ENCODE measurements at places on chromosomes 1 and 21.

GRCh38 chr1:198775606-198776005, 136.8 kb downstream of the PTPRC start:
- DNase-seq, result peak; percentile 73

DNA sequence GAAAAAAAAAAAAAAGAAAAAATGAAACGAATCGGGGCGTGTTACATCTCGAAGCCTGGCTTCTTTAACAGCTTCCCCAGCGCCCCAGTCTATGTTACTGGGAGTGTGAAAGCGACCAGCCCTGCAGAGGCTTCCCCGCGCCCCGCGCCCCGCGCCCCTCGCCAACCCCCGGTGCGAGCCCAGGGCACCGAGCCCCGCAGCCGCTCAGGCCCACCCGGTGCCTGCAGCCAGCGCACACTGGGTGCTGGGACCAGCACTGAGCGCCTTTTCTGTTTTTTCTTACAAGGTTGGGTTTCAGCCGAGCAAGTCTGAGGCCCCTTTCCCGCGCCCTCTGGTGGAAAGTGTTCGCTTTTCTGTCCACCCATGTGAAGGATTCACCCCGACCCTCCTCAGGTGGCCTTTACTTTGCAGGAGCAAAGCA, 42.1 kb upstream of the ZNF496 start:
- no peak for DNase-seq

- no peak for DNase-seq
Measured at GRCh38 chr1:94754570-94754969, 65.6 kb upstream of the SLC44A3 start.

GRCh38 chr1:41640756-41641474, 156.4 kb upstream of the EDN2 start:
- no peak for DNase-seq

DNA sequence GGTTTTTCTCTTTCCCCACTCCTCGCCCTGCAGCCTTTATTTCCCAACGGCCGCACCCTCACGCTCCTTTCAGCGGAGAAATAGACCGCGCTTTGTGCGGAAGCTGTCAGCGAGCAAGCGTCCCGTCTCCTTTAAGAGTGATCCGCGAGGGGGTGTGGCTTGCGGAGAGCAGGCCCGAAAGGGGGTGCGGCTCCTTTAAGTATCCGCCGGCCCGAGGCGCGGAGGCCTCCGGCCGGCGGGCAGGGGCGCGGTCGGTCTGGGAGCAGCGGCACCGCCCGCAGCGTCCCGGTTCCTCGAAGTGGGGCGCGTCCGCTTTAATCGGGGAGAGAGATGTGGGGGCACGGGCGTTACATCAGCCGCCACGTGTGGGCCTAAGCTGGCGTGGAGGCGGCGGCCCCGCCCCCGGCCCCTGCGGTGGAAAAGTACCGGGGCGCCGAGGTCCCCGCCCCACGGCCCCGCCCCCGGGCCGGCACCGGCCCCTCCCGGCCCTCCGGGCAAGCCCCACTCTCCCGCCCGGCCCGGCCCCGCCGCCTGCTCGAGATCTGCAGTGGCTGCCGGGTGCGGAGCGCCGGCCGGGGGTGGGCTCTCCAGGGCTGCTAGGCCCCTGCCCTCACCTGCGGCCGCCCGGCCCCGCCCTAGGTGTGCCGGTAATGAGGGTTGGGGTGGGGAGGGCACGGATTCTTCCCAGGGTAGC, 1.2 kb downstream of the SLC6A9 start:
- peak; percentile 79 for DNase-seq

DNA sequence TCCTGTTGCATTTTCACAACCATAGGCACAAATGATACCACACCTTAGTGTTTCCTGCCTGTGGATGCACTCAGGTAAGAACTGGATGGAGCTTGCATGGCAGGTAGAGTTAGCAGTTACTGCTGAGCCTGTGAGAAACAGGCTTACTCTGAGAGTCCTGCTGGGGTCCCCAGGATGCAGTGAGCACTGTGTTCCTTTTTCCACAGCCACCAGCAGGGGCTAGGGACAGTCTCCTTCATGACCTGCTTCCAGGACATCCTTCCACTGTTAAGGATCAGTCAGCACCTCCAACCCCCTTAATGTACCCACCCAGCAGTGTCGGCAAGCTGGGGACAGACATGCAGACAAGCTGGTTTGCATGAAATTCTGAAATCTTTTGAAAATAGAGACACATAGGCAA, 16.3 kb downstream of the CAPN8 start:
- no peak for DNase-seq

DNA sequence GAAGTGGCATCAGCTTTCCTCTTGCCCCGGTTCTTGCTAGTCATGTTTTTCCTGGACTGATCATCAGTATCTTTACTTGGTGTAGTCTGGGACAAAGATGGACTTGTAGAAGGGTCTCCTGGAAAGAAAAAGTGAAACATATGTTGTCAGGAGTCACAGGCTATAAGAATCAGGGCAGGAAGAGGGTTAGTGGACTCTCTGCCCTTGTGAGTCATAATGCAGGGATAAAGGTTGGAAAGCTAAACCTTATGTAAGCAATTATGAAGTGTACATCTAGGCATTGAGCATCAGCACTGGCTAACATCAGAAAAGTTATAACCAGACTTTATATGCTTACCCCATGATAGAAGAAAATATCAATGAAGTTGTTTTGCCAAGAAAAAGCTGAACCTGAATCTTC, 51.2 kb downstream of the XKR8 start:
- DNase-seq, result no peak

DNA sequence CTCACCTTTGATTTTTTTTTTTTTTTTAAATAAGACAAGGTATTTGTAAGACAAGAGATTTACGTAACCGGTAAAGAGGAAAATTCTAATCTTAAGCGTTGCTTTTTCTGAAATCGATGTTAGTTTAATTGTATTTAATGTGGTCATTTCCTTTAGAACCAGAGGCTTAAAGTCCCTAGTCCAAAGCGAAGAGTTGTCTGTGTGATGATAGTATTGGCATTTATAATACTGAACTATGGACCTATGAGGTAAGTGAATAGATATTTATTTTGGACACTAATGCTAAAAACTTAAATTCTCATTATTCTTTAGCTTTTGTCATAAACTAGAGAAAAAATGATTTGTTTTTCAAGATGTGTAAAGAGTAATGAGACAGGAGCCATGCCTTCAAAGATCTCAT, 54.8 kb downstream of the ATF6 start:
- no peak for DNase-seq

GRCh38 chr1:91650764-91651163, 150.1 kb downstream of the CDC7 start:
- DNase-seq, result peak; percentile 100

- peak; percentile 1 for DNase-seq
Measured at GRCh38 chr1:39927538-39927937, 25.8 kb upstream of the MYCL start.

DNA sequence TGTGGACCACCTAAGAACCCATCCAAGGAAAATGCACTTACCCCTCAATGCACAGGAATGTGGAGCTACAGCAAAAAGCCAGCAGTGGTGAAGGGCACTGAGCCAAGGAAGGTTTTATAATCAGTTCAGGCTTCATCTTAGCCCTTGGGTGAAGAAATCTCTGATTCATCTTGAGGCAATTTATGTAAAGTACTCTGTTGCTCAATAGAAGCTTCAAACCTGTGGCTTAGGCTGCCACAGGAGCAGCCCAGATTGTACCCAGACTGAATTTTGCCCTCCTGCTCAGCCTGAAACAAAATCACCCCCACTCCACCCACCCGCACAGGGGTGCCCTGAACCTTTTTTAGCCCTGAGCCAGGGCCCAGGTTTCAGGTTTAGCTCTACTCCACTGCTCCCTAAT, at the start of gene S100A12:
Gene S100A12 (minus strand): TSS at position 111 of the 400 bp plus-strand sequence. CDS start 1,029 bp downstream, outside the sequence.
- peak; percentile 16 for DNase-seq

GRCh38 chr1:39076127-39076798, 50.1 kb downstream of the NDUFS5 start:
- DNase-seq, result peak; percentile 47

DNA sequence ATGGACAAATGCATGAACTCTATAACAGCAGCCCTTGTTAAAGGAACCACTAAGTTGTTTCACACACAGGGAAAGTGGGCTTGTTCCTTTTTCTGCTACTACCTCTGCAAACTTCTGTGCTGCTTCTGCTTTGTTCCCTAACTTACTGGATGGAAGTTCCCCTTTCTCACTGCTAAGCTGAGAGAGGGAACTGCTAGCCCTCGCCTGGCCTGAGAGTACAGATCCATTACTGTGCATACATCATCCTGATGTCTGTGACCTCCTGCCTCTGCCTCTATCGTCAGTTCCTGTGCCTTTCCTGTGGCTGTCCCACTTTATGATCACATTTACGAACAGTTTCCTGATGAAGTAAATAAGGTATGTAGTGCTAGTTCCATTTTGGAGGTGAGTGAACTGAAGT, 3.5 kb downstream of the GNAT2 start:
- DNase-seq, result no peak

DNA sequence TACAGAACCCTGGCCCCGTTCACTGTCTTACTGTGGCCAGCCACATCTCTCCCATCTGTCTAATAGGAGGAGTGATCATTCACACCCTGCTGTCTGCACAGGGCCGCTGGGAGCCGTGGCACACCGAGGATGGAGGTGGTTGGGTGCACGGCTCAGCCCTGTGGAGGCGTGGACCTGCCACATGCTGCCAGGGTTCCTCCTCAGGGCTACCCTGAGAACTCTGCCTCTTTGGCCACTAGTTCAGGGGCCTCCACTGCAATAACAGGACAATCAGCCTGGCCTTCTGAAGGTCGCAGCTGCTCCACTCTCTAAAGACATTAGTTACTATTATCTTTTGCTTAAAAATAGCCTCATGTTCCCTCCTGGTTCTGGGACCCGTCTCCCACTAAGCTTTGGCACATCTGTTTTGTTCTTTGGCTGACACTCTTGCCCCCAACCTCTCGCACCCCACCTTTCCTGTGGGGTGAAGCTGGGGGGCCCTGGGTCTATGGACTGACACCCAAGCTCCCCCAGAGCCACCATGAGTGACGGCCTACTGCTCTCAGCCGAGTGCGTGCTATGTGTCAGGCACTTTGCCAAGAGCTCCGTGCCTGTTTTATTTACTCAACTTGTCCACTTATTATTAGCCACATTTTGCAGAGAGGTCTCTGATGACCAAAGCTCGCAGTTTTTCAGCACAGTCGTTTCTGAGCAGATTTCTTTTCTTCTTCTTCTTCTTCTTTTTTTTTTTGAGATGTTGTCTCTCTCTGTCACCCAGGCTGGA, 66.3 kb downstream of the ARHGEF10L start:
- no peak for DNase-seq

GRCh38 chr21:35677298-35677841, 383.0 kb downstream of the SETD4 start:
- DNase-seq, result no peak

GRCh38 chr21:45432575-45433255, 27.8 kb downstream of the COL18A1 start:
- peak; percentile 6 for DNase-seq

- no peak for DNase-seq
Measured at GRCh38 chr1:21763694-21764419, 19.1 kb downstream of the USP48 start.

- no peak for DNase-seq
Measured at GRCh38 chr21:14699433-14700407, 153.6 kb upstream of the SAMSN1 start.

DNA sequence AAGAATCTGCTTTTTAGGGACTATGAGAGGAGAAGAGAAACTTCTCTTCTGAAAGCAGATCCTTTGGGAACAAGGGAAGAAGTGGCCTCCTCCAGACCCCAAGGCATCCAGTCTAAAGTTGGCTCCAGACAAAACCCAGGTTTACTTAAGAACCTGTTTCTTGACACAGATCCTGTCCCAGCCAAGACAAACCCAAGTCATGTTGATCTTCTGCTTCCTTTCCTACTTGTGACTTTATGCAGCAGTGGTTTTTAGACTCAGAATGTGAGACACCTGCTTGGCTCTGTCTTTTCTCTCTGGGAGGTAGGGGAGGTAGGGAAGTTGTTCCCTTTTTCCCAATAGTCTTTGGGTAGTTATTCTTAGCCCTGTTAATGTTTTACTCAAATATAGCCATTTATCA, 38.3 kb downstream of the ELAPOR1 start:
- DNase-seq, result no peak

GRCh38 chr1:36879613-36880012, 154.7 kb downstream of the GRIK3 start:
- DNase-seq, result no peak

- DNase-seq, result no peak
Measured at GRCh38 chr1:171501305-171502024, 16.1 kb downstream of the PRRC2C start.

DNA sequence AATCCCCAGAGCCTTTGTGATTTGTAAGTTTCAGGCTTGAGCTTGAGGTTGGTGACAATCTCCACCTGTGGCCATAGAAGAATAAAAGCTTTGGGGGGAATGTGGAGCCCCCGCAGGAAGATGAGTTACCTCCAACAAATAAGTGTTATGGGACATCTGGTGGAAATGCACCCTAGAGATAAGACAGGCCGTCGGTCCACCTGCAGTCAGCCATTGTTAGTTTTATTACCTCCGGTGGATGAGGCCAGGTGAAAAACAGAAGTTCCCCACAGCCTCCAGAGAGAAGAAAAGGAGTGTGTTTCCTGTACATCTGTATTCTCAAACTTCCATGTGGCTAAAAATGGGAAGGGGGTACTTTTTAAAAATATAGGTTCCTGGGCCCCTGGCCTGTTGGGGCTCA, 137.4 kb downstream of the KAZN start:
- no peak for DNase-seq

- DNase-seq, result no peak
Measured at GRCh38 chr21:15604413-15604812, 125.4 kb upstream of the USP25 start.

GRCh38 chr21:28298251-28298672, 694.4 kb downstream of the LTN1 start:
- peak; percentile 67 for DNase-seq

DNA sequence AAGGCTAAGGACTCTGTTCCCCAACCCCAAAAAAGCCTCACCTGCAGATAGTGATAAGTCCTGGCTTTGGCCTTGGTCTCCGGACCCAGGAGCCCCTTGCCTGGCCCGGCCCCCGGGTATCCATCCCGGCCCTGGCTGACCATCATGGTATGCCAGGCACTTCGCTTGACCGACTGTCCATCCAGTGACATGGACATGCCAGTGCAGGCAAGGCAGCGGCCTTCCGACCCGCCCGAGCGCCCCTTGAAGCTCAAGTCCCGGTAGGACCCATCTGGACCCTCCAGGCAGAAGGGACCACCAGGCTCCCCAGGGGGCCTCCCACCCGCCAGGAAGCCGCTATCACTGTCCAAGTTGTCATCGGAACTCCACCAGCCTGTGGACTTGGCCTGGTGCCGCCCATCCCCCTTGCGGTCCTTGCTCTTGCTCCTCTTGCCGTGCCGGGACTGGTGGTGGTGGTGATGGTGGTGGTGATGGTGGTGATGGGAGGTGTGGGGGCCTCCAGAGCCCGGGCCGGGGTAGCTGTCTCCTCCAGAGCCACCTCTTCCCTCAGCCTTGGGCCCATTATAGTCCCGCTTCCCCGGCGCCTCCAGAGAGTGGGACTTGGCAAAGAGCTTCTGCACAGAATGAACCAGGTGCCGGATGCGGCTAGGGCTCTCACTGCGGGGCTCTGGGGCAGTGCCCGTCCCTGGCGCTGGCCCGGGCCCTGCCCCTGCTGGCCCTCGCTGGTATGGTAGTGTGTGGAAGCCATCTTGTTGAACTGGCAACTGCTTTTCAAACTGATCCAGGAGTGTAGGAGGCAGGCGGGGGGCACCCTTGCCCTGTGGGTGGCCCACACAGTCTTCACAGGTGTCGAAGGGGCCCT, 25.0 kb downstream of the DLGAP3 start:
- no peak for DNase-seq

- DNase-seq, result no peak
Measured at GRCh38 chr1:5779608-5780323, 212.5 kb downstream of the NPHP4 start.

GRCh38 chr1:209557221-209557620, 26.3 kb upstream of the CAMK1G start:
- no peak for DNase-seq

Measured in stromal cell of bone marrow (primary cell).